ENCODE measurements at places on chromosomes 3 and 15.

DNA sequence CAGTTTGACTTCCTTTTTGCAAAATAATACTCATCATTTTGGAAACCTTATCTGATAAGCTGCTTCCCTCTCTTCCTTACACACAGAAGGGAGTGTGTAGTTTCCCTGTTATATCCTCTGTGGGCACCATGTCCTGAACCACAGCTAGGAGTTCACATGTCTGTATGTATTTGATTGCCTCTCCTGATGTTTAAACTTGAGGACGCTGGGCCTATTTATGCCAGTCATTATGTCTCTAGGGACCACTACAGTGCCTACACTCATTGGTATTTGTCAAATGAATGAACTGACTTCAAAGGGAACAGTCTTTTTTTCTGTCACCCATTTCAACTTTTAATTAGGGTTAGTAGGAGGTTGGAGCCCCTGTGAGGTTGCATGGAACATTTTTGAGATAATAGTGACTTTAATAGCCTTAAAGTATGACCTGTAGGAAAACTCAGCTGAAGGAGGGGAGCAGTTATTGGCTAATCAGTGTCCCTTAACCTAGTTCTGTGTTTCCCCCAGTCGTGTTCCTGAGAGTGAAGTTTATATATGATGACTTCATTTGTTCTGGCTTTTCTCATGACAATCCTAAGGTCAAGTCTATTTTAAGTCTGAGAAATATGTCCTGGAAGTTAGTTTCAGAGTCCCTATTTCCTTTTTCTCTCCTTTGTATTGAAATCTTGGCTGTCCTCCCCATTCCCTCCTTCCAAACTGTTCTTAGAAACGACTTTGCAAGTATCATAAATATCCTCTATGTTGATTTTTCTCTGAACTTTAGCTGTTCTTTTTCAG lies 28.9 kb downstream of the PDE8A start:
- no peak for DNase-seq

GRCh38 chr15:56815247-56815646 lies 81.9 kb upstream of the ZNF280D start:
- no peak for DNase-seq

DNA sequence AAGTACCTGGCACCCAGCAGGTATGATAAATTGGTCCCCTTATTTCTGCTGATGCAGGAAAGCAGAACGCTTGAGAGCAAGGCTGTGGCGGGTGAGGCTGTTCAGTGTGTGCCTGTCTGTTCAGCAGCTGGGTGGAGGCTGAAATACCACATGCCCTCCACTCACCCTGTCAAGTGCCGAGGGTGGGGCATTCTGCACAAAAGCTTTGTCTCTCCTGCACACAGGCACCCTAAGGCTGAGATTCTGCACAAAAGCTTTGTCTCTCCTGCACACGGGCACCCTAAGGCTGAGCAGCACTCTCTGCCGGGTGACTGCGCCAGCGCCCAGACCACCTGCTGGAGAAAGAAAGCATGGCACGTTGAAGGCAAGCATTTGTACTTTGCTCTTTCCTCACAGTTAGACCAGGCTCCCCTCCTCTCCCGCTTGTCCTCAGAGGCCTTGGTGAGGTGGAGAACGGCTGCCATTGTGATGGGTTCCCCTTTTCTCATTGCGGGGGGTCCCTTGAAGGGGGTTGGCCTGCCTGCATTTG lies 97.5 kb downstream of the BDH1 start:
- peak; percentile 69 for DNase-seq

DNA sequence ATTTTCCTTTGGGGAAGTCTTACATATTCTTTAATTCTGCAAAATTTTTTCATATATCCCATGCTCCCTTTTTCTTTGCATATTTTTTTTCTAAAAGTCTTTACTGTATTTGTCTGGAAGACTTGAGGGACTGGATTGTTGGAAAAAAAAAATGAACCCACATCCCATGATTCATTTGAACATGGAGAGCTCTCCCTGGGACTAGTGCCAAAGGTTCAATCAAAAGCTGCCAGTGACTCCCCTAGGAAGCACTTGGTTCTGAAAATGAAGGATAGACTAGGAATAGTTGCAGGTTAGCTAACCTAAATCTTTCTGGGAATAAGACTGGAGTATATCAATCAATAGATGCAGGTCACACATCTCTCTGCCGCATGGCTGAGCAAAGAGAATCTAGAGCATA lies 16.4 kb upstream of the BNC1 start:
- no peak for DNase-seq

- DNase-seq, result no peak
These were observed 2.3 kb upstream of the TGFBR2 start for GRCh38 chr3:30604093-30604492.

DNA sequence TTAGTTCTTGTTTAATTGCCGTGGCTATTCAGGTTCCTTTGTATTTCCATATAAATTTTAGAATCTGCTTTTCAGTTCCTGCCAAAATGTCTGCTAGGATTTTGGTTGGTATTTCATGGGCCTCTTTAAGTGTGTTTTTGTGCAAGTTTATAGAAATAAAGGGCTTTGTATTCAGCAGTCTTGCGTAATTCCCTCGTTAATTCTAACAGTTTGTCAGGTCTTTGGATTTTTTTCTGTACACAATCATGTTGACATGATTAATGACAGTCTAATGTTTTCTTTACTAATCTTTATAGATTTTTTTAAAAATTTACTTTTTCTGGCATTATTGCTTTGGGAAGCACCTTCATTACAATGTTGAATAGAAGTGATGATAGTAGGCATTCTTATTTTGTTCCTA lies 120.9 kb downstream of the NEK11 start:
- no peak for DNase-seq

DNA sequence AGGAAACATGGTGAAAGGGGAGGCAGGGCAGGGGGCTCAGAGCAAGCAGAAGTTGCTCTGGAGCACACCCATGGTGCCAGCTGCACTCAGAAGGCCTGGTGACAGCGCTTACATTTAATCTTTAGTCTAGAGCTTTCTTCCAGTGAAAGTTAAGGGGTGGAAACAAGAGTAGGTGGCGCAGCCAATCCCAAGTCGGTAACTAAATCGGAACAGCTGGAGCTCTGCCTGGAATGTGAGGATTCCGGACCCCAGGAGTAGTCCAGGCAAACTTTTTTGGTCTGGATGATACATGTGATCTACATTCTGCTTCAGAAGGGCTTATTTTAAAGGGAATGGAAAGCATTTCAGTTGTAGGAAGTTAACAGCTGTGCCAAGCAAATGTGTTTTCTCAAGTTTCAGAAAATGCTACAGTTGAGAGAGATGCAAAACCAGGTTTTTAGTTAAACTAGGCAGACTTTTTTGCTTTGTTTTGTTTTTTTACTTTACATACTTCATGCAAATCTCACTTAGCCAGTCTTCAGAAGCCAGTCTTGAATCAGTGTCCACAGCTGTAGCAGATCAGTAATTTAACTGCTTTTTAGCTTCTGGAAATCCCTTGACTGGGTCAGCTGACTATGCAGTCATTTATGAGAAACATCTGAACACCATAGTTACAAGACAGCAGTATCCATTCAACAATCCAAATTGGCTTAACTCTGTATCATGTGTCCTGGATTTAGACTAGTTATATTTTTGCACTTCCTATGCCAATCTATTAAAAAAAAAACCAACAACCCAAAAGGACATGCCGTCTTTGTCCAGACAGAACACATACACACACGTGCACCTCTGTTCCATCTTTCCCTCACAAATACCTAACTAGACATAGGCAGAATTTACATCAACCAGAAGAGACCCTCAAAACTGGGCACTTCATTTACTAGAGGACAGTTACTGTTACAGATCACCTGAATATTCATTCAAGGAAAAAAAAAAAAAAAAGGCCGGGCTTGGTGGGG lies 33.2 kb downstream of the ZNF106 start:
- DNase-seq, result no peak

DNA sequence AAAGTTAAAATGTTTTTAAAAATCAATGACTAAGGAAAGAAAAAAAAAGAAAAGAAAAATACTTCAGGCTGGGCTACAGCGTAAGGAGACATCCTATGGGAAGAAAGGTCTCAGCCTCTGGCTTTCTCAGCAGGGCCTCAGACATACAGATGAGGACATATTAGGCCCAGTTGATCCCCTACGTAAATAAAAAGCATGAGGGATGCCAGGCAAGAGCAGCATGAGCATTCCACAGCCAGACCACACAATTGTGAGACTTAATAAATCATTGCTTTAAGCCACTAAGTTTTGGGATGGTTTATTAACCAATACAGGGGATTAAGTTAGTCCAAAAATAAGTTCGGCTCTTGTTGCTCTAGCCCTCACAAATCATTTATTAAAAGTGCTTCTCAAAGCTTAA lies 394.1 kb upstream of the NECTIN3 start:
- DNase-seq, result no peak

Data from upper lobe of left lung (tissue), 6 donors.